Stimulated activated CD4-positive, alpha-beta T cell treated with anti-CD3 and anti-CD28 coated beads, TNF-alpha, amount 100 ng/mL, for 4 hours (primary cell): ENCODE measurements at places on chromosomes 5 and 9.

GRCh38 chr5:75051217-75051751 is 1.1 kb downstream of the GCNT4 start:
- no peak for DNase-seq

DNA sequence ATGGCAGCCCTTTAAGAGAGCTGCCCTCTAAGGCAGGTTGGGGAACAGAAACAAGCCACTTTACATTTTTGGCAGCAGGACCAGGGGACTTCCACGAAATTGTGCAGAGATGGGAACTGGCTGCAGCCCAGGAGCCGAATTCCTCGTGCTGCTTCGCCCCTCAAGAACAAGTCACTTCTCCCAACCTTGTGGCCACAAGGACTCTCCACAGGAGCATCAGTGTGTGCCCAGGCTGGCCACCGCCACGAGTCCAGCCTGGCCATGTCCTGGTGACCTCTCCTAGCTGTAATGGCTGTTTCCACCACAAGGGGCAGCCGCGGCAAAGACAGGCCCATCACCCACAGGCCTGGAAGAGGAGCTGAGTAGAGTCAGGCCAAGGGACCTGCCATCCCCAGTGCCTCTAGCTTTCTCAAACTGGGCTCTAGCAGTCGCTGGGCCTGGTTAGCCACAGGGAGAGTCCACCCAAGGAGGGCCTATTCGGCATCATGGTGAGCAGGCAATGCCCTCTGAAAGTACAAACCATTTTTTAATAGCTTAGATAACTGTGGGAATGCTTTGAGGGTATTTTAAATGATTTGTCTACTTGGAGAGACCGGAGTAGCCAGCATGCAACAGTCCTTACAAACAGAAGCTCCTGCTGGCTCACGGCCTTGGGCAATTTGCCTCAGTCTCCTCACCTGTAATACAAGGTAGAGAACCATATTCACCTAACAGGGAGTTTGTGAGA is 129.0 kb downstream of the COL23A1 start:
- peak; percentile 6 for DNase-seq

- no peak for DNase-seq
These were observed 218.1 kb upstream of the TRIM32 start for GRCh38 chr9:116468793-116469527.

GRCh38 chr9:79268806-79269205 is 303.0 kb upstream of the TLE4 start:
- no peak for DNase-seq

- no peak for DNase-seq
These were observed 9.2 kb downstream of the SLC6A3 start for GRCh38 chr5:1436036-1436435.
